Activated T-cell treated with anti-CD3 and anti-CD28 coated beads for 24 hours (primary cell): ENCODE measurements at places on chromosomes 2 and 18.
A peak's percentile ranks its signal among the peaks of the same experiment; 100 is the strongest.

DNA sequence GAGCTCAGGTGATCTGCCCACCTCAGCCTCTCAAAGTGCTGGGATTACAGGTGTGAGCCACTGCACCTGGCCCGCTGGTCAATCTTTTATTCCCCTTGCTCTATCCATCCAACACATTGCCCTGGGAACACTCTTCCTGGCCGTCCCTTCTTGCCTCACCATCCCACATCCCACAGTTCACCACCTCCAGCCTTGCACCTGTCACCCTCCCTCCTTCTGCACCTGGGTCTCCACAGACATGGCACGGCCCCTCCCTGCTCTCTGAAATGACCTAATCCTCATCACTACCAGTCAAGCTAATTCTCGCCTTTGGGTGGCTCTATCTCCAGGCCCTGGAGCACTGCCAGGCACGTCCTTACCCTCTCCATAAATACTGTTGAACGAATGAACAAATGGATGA, 116.9 kb upstream of the TEX51 start:
- no peak for DNase-seq

GRCh38 chr2:230664844-230665243, 47.8 kb upstream of the CAB39 start:
- no peak for DNase-seq

DNA sequence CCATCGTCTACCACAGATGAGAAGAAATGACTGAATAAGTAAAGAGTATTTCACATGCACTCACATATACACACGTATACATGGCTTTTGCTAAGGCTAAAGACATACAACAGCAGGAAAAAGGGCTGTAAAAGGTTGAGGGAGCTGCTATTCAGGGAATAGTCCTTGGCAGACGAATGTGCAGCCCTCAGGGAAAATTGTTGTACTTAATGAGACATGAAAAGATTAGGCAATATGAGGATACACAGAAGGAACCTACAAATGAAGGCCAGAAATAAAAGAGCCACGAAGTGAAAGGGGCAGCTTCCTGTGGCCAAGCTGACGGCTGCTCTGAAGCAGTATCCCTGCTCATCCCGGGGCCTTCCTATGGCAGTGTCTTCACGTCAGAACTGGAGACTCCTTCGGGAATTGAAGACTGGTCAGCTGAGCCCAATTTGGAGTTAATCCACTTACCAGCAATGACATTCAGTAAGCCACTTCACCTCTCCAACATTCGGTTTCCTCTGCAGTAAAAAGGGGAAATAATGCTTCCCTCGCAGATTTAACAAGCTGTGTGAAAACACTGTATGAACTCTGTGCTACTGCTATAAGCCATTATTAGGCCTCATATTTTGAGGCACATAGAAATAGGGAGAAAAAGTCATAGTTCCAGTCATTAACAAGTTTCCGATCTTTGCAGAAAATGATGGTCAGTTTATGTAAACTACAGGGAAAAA, 221.8 kb downstream of the STK39 start:
- DNase-seq = no peak

DNA sequence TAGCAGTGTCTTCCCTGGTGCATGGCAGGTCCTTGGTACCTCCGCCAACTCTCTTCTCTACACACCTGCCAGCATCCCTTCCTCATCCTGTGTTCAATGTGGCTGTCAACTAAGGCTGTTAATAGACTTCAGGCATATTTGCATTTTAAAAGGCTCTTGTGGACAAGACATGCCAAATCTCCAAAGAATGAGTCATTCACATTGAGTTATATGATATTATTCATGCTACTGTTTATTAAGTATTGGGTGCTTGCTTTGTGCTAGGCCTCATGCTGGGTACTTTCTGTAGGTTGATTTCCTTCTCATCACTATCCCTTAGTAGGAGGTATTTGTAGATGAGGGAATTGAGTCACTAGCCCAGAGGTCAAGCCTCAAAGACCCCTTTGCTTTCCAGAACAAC, 5.2 kb downstream of the MYO1B start:
- no peak for DNase-seq

GRCh38 chr2:68745006-68745405, 10.4 kb downstream of the ARHGAP25 start:
- DNase-seq = no peak

- DNase-seq = no peak
Observed at GRCh38 chr18:67232991-67233390, 283.5 kb downstream of the DSEL start.

- peak; percentile 40 for DNase-seq
Observed at GRCh38 chr2:85750587-85751575, 2.9 kb upstream of the ATOH8 start.

DNA sequence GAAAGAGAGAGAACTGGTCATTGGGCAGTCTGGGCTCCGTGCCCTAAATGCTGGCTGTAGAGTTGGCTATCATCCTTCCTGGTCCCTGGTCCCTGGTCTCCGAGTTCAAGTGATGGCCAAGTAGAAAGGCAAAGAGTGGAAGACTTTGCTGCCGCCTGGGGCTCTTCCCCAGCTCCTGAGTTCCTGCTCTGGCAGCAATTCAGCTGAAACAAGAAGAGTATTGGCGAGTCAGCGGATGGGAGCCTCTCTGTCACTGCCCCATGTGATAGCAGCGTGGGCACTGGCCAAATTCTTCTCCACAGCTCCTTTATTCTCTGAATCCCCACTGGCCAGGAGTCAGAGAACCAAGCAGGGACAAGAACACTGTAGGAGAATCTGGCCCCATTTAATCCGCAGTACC, 351.0 kb upstream of the POU3F3 start:
- DNase-seq = no peak

GRCh38 chr2:54704688-54705605, 18.5 kb upstream of the EML6 start:
- DNase-seq = no peak

GRCh38 chr2:190318931-190319554, 583 bp downstream of the HIBCH start:
- DNase-seq = peak; percentile 4

DNA sequence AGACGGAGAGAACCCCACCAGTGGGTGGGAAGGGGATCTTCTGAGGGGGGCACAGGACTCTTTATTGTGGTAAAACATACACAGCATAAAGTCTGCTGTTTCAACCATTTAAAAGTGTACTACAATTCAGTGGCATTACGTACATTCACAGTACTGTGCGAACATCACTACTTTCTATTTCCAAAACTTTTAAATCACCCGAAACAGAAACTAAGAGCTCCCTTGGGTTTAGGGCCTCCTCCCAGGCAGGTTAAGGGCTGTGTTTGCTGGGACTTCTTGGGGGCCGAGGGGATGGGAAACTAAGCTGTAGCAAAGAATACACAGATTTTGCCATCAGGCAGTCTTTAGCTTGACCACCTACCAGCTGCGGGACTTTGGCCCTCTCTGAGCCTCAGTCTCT, 242.0 kb downstream of the HAUS1 start:
- no peak for DNase-seq

- DNase-seq = peak; percentile 11
Observed at GRCh38 chr2:196783431-196784094, 15.9 kb downstream of the GTF3C3 start.
